Brain pericyte (primary cell): ENCODE measurements at places on chromosomes 7 and 10.

- no peak for DNase-seq
Measured at GRCh38 chr10:71963351-71964097, 671 bp upstream of the CHST3 start.

DNA sequence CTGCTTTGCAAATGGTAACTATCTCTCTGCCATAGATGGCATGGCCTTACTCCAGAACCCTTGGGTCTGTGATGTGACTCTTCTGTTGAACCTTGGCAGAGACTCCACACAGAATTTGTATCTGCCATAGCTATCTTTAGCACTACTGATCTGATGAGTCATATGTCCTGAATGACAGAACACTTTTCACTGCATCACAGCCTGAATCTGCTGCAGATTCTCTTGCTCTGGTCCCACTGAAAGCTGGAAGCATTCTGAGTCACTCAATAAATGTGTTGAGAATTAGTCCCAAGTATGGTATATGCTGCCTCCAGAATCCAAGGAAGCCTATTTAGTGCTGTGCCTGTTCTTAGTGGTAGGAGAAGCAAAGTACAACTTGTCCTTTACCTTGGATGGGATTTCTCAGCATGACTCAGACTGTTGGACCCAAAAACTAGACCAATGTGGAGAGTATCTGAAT, 39.5 kb upstream of the ANKRD1 start:
- peak; percentile 29 for DNase-seq

DNA sequence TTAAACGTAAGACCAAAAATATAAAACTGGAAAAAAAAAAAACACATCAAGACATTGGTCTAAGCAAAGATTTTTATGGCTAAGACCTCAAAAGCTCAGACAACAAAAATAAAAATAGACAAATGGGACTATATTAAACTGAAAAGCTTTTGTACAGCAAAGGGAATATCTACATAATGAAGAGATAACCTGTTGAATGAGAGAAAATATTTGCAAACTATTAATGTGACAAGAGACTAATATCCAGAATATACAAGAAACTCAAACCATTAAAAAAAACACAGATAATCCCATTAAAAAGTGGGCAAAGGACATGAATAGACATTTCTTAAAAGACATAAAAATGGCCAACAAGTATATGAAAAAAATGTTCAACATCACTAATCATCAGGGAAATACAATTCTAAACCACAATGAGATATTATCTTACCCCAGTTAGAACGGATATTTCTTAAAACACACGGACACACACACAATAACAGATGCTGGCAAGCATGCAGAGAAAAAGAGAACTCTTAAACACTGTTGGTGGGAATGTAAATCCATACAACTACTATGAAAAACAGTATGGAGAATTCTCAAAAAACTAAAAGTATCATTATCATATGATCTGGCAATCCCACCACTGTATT, 28.8 kb downstream of the CNOT4 start:
- no peak for DNase-seq

- DNase-seq, result no peak
Measured at GRCh38 chr7:99541212-99541611, 10.7 kb downstream of the FAM200A start.

- DNase-seq, result no peak
Measured at GRCh38 chr10:82768040-82768439, 893.0 kb downstream of the NRG3 start.

GRCh38 chr7:94649450-94649849, 6.5 kb downstream of the SGCE start:
- DNase-seq, result no peak

DNA sequence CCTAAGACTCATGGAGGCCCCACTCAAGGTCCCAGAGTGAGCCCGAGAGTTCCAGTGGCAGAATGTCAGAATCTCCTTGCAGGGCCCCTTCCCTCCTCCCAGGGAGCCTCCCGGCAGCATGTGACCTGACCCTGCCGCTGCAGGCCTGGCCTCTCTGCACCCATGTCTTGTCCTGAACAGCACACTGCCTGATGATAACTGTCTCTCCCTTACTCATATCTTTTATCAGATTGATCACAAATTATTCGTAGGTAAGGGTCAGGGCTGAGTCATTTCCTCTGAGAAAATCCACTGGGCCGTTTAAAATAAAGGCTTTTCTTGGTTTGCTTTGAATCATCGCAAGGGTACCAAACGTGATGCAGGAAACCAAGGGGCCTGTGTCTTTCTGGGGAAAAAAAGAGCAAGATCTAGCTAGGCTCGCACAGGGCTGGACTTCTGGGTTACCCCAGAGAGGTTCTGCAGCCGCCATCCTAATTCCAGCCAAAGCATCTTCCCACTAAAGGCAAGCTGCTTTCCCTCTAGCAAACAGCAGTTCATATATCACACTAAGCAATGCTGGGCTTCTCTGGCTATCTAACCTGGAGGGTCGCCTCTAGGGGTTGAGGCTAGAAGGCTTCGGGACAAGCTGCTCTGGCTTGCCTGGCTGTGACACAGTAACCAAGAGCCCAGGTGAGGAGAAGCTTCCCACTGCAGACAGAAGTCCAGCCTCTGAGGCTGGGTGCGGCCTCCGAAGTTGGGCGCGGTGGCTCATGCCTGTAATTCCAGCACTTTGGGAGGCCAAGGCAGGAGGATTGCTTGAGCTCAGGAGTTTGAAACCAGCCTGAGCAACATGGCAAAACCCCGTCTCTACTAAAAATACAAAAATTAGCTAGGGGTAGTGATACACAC, 104.9 kb downstream of the SPDYE5 start:
- no peak for DNase-seq

GRCh38 chr10:13382703-13383398, 34.8 kb upstream of the SEPHS1 start:
- no peak for DNase-seq

DNA sequence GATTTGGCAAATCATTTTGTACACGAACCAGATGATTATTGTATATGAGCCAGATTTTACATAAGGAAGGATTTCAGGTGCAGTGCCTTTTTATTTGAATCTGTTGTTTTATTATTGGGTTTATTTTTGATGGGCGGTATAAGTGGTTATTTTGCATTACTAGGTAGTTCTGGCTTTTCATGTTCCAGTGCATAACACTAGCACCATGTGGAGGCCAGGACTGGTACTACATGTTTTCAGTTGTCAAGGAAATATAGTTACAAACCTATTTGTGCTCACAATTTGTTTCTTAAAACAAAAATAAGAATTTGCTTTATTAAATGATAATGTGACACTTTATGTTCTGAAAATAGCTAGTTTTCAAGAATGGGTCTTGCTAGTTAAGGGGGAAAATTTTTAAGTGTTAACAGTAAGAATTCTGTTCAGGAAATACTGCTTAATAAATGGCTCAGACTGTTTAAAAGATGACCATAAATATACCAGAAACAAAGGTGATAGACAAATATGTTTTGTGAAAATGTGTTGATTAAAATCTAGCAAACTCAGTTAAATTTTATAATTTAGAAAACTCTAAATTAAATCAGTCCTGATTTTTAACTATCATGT, 7.1 kb upstream of the SEMA3E start:
- peak; percentile 11 for DNase-seq

GRCh38 chr10:14448197-14448990, 117.7 kb upstream of the FRMD4A start:
- DNase-seq, result no peak

DNA sequence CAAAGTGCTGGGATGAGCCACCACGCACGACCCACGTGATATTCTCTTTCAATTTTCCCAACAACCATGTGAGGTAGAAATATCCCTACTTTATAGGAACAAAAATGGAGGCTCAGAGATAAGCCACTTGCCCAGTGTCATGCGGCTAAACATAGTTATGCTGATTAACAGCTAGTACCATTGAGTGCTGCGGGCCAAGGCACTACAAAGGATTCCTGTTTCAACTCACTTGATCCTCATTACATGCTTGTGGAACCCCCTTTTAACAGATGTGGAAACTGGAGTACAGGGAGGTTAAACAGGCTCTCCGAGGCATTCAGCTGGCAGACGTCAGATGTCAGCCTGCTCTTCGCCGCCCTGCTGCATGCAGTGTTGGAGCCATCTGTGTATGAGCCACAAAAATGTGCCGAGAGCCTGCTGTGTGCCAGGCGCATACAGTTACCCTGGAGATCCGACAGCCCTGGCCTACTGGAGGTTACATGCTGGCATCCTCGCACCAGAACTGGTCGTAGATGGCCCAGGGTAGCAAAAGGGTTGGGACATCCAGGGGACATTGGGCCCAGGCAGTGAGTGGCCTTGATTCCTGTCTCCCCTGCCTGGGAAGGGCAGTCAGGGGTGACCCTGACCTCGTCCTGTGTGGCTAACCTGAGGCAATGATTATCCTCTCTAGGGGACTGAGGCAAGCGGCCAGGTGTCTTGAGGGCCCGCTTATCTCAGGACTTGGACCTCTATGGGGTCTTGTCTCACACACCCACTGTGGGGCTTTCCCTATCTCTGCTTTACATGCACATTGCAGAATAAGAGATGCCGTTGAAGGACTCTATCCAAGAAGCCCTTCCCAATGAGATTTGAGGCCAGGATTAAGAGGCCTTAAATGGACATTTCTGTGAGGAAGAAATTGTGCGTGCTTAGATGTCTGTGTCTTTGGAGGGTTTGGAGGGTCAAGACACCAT, 18.5 kb upstream of the SRGN start:
- DNase-seq, result no peak

DNA sequence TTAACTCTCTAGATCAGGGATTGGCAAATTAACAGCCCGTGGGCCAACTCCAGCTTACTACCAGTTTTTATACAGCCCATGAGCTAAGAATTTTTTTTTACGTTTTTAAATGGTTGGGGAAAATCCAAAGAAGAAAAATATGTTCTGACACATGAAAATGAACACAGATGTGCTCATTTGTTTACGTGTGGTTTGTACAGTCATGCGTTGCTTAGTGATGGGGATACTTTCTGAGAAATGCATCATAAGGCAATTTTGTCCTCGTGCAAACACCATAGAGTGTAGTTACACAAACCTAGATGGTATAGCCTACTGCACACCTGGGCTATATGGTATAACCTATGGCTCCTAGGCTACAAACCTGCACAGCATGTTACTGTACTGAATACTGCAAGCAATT, 8.3 kb upstream of the SMKR1 start:
- DNase-seq, result peak; percentile 49

DNA sequence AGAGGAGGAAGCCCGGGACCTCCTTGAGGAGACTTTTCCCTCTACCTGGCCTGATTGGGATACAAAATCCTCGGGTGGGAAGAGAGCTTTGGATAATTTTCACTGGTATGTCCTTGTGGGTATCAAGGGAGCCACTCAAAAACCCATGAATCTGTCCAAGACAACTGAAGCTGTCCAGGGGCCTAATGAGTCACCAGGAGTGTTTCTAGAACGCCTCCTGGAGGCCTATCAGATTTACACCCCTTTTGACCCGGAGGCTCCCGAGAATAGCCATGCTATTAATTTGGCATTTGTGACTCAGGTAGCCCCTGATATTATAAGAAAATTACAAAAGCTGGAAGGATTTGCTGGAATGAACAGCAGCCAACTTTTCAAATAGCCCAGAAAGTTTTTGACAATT, 38.6 kb downstream of the ZNF25 start:
- no peak for DNase-seq

- DNase-seq, result no peak
Measured at GRCh38 chr7:51236470-51237132, 80.0 kb downstream of the COBL start.

DNA sequence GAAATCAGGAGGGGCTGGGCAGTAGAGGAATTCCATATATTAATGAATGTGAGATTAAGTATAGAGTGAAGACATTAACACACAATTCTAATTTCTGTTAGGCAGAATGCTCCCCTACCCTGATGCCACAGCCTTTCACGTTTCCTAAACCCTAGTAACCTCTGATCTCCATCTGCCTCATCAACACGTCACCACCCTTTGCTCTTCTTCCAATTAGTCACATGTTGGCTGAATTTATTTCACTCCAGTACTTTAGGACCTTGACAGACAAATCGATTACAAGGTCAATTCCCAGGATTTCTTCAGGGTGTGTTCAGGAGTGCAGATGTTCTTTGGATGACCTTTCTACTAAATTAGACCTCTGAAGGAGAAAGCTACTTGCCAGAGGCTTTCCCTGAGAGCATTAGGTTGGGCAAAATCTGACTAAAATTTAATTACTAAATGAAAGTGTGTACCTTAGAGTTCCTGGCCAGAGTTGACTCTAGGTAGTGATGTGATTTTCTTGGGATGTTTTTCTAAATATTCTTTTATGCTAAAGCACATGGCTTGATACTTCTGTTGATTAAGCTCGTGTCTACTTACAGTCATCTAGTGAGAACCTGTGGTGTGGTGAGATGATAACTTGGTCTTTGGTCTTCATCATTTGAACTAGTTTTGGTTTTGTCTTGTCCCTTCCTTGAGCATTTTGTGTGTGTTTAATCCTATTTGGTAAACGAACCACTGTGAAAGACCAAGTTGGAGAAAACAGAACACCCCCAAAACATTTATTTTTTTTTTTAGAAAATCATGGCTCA, 12.7 kb downstream of the AGR2 start:
- no peak for DNase-seq

DNA sequence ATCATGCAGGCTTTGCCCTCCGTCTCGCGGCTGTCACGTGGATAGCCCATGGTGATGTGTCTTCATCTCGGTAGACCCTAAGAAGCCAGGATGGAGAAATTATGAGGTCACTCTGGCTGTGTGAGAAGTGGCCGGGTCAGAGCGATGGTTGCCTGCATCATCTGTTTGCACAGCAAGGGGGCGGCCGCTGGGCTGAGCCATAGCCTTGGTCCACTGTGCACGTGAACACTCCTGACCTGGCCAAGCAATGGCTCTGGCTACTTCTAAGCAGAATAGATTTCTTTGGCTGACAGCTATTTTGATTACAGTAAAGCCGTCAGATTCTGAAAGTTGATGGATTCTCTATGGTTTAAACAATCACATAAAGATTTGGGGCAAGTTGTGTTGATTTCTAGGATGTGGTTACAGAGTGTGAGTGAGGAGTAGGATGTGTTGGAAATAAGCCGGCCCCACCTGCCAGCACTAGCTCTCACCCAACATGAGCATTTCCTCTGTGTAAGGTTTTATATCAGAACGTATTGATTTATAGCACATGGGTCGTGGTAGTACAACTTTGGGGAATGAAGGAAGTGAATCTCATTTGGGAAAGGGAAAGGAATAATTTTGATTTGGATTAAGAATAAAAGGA, 214.4 kb upstream of the GPR26 start:
- DNase-seq, result no peak

DNA sequence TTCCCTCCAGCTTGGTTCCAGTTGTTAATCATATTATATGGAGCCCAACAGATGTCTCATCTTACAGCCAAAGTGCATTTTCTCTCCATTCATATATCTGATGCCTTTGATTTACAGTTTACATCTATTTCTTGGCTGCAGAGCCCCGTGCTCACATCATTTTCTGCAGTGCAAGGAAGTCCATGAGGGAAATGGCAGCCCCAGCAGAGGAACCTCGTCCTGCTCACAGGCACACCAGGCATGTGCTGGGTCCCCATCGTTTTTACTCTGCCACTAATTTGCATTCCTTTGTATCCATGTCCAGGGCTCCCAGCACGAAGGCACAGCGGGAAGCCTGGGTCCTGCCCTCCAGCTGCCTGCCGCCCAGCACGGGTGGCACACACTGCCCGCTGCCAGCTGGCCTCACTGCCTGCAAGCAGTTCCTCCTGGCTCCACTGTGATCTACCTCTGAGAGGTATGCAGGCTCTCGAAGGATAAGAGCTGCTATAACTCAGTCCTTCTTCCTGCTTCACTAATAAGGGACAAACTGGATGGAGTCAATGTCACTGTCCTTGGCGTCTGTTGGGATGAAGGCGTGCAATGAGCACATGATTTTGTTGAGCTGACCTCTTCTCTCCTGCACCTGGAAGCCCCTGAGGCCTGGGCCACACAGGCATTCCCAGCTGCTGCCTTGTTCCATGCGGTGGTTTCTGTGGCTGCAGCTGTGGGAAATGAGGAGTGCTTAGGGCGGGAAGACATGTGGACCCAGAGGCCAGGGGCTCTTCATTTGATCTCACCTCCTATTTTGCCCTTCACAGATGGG, 583.6 kb upstream of the MGMT start:
- no peak for DNase-seq
